ENCODE measurements at places on chromosomes 5 and 9. TPM values are rescaled to one million over a fixed set of nuclear protein-coding genes. Genes with fewer than 3 reads are reported as not detected.
A peak's percentile ranks its signal among the peaks of the same experiment; 100 is the strongest.

Gene FOXD4
- total RNA-seq: not detected

Gene PIP5KL1
- 2.6 TPM for total RNA-seq

GRCh38 chr9:91243029-91243428, 118.7 kb downstream of the AUH start:
- H3K27me3 ChIP-seq: no peaks in the 10 kb centered on the region
- H3K27ac ChIP-seq: no peak overlapping the region
- H3K36me3 ChIP-seq: no peaks in the 10 kb centered on the region
- H3K4me1 ChIP-seq: peaks cover 11% of the 10 kb centered on the region
- no peak for DNase-seq
- H3K4me3 ChIP-seq: no peak overlapping the region

Gene MAMDC2
- total RNA-seq: 0.09 TPM

Gene COMMD10
- total RNA-seq: 26.1 TPM

Gene FBP2
- total RNA-seq: not detected

Gene CCNI2
- 5.8 TPM for total RNA-seq

Gene SLC25A2
- total RNA-seq: not detected

DNA sequence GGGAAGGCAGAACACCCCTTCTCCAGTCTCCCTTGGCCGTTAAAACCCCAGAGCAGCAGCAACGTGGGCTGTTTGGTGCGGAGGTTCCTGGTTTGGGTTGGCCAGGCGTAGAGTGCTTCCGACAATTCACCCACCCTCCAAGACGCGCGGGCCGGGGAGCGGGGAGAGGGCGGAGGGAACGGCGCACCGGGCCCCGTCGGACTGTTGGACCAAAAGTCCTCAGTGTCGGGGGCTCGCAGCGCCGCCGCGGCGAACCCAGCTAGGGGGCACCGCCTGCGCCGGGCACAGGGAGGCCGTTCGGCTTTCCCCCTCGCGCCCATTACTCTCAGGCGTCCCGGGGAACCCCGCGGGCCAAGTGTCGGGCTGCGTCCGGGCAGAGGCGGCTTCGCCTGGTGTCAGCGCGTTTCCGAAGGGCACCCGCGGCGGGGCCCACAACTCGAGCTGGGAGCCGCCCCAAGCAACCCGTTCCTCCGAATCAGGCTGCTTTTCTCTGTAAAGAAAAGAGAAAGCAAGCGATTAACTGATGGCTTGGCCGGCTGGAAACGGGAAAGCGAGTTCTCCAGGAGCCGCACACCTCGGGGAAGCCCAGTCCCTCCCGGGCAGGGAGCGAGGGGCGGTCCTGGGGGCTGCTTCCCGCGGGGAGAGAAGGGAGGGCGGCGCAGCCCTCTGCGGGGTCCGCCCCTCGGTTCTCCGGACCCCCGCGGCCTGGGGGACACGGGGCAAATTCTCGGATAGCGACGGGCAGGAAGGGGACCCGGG, 145.5 kb downstream of the ERCC6L2 start:
- DNase-seq: peak; percentile 37
- H3K36me3 ChIP-seq: peaks cover 5% of the 10 kb centered on the region
- peaks cover 3% of the 10 kb centered on the region for H3K27me3 ChIP-seq
- H3K27ac ChIP-seq: peak overlapping the region; percentile 84
- H3K4me3 ChIP-seq: peak overlapping the region; percentile 81

Gene ZNF454
- not detected for total RNA-seq

Gene PTCH1
- 29.2 TPM for total RNA-seq

DNA sequence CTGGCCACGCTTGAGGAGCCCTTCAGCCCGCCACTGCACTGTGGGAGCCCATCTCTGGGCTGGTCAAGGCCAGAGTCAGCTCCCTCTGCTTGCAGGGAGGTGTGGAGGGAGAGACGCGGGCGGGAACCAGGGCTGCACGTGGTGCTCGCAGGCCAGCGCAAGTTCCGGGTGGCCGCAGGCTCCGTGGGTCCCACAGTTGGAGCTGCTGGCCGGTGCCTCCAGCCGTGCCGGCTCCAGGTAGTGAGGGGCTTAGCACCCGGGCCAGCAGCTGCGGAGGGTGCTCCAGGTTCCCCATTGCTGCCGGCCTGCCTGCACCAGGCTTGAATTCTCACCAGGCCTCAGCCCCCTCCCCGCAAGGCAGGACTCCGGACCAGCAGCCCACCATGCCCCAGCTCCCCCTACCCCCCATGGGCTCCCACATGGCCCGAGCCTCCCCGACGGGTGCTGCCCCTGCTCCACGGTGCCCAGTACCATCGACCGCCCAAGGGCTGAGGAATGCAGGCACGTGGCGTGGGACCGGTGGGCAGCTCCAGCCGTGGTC, 192.8 kb upstream of the IZUMO3 start:
- no peak overlapping the region for H3K27ac ChIP-seq
- H3K27me3 ChIP-seq: no peaks in the 10 kb centered on the region
- no peaks in the 10 kb centered on the region for H3K36me3 ChIP-seq
- no peak for DNase-seq

DNA sequence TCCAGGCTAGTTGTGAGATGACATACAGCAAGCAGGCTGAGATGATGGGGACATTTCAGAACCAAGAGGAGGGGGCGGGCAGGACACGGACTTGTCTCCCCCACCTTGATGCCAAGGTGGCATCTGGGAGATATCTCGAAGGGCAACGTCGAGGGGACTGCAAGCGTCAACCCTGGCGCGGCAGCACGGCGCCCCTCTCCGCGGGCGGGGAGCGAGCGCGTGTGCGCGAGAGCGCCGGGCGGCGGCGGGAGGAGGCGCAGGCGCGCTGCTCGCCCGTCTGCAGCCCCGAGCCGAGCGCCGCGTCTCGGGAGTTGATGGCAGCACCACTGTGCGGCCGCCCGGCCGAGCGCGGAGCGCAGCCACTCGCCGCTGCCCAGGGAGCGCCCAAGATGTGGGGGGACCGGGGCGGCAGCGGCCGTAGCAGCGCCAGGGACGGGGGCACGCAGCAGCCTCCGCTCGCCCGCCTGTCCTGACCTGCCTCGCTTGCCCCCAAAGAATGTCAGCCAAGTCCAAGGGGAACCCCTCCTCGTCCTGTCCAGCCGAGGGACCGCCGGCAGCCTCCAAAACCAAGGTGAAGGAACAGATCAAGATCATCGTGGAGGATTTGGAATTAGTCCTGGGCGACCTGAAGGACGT, at the start of gene PRR16:
TSS of gene PRR16 (plus strand) at position 310 of the 636 bp plus-strand sequence.
- H3K36me3 ChIP-seq: no peaks in the 10 kb centered on the region
- peaks cover 3% of the 10 kb centered on the region for H3K27me3 ChIP-seq
- peaks cover 10% of the 10 kb centered on the region for H3K4me1 ChIP-seq
- no peak for DNase-seq

Gene RICTOR
- total RNA-seq: 74.8 TPM

Gene TMEM8B
- total RNA-seq: 7.3 TPM

DNA sequence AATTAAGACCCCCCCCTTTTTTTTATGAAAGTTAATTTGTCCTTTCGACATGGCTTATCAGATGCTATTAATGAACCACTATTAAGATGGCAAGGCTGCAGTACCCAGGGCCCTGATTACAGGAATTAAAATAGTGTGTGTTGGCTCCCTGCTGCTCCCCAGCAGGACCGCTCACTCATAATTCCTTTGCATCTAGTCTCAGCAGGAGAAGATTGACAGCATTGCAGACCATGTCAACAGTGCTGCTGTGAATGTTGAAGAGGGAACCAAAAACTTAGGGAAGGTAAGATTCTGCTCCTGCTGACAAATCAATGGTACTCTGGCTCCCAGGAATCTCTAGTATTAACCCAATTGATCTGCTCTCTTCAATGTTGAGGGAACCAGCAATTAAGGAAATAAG, 61.0 kb downstream of the STX17 start:
- no peaks in the 10 kb centered on the region for H3K4me1 ChIP-seq
- no peaks in the 10 kb centered on the region for H3K27me3 ChIP-seq
- H3K4me3 ChIP-seq: no peak overlapping the region
- no peak overlapping the region for H3K27ac ChIP-seq
- no peaks in the 10 kb centered on the region for H3K36me3 ChIP-seq

GRCh38 chr9:137606005-137606621, 627 bp downstream of the ARRDC1 start:
- H3K27me3 ChIP-seq: no peaks in the 10 kb centered on the region
- DNase-seq: no peak
- H3K27ac ChIP-seq: no peak overlapping the region
- peaks cover 37% of the 10 kb centered on the region for H3K4me1 ChIP-seq
- peaks cover 4% of the 10 kb centered on the region for H3K36me3 ChIP-seq

DNA sequence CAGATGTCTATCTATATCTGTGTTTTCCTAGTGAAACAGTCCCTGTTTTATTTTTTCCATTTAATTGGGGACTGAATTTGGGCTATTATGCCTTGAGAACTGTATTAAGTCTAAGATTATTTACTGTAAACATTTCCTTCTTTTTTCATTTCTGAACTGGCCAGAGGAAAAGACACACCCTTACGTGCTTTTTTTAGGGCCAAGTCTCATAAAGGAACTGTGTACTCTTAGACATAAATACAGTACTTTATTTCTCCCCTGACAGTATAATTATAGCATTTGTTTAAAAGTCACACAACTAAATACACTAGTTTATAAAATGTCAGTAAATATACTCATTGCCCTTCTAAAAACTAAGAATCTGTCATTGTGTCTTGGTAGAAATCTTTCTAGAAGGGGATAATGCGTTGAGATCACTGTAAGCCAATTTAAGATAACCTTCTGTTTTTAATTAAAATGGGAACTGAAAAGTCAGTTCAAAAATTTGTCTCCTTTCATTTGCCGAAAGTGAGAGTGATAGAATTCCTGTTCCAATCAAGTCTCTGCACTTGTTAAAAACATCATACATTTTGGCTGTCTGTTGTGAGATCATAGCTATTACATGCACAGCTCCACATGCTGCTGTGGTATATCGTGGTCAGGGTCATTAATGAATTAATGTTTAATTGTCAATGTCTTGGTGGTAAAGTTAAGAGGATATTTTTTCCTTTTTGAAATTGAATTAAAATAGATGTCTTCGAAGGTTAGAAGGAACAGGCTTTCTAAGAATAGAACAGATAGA, 132.1 kb downstream of the FOCAD start:
- no peaks in the 10 kb centered on the region for H3K36me3 ChIP-seq
- H3K4me1 ChIP-seq: no peaks in the 10 kb centered on the region
- no peak for DNase-seq
- H3K27me3 ChIP-seq: no peaks in the 10 kb centered on the region
- no peak overlapping the region for H3K4me3 ChIP-seq

DNA sequence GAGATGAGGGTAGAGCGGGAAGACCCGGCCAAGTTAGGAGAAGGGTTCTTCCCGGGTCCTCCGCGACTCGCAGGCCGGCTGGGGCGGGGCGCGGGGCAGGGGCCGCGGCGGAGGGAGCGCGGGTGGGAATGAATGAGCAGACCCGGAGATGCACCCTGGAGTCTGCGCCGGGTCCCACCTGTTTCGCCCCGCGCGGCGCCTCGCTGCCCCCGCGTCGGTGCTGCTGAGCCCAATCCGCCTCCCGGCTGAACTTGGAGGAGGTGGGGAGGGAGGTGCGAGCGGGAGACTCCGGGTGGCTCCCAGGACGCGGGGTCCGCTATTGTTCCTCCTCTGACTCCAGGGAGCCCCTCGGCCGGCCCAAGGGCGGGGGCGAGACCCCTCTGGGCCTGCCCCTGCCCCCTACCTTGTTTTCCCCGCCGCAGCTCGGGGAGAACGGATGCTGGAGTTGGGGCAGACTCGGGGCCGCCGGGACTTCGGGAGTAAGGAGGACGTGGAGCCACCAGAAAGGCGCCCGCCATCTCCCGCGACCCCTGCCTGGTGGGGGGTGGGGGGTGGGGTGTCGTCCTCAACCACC, 659 bp downstream of the RAI14 start:
- peak overlapping the region; percentile 82 for H3K4me3 ChIP-seq
- no peak for DNase-seq
- H3K36me3 ChIP-seq: no peaks in the 10 kb centered on the region
- peaks cover 19% of the 10 kb centered on the region for H3K4me1 ChIP-seq
- no peak overlapping the region for H3K27ac ChIP-seq
- peaks cover 26% of the 10 kb centered on the region for H3K27me3 ChIP-seq

DNA sequence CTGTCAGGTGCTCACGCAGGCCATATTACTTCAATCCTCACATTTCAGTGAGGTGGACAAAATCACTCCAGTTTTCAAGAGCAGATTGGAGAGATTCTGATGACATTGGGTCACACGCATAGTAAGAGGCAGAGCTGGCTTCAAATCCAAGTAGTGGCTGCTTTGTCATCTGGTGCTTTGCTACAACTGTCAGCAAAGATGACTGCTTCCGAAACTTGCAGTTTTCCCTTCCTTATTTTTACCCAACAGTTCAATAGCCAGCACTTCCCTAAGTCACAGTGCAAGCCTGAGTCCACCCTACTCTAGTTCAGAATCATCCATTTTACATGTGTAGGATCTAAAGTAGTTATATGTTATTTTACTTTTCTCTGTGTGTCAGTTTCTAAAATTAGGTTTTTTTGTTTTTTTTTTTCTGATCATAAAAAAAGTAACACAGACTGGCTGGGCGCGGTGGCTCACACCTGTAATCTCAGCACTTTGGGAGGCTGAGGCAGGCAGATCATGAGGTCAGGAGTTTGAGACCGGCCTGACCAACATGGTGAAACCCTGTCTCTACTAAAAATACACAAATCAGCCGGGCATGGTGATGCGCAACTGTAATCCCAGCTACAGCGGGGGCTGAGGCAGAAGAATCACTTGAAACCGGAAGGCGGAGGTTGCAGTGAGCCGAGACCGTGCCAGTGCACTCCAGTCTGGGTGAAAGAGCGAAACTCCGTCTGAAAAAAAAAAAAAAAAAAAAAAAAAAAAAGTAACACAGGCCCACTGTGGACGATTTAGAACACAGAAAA, 49.6 kb downstream of the ANKDD1B start:
- DNase-seq: no peak
- H3K36me3 ChIP-seq: no peaks in the 10 kb centered on the region
- H3K4me1 ChIP-seq: no peaks in the 10 kb centered on the region

- DNase-seq: no peak
- no peaks in the 10 kb centered on the region for H3K36me3 ChIP-seq
- H3K4me1 ChIP-seq: no peaks in the 10 kb centered on the region
These were observed 21.1 kb downstream of the FAT2 start for GRCh38 chr5:151570058-151570457.

DNA sequence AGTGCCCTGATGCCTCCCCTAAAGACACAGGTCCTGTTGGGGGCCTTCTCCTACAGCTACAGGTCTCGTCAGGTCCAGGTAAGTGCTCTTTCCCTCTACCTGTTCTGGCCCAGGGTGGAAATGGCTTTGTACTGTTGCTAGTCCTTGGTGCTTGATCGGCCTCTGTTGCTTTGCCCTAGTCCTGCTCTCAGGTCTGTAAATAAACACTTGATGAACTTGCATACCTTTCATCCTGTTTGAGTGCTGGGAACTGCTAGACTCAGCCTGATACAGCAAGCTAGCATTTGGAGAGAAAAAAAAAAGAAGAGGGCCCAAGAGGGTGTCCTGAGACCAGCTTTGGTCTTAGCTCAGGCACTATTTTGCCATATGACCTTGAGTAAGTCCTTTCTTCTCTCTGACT, 21.8 kb upstream of the ZNF618 start:
- H3K27ac ChIP-seq: no peak overlapping the region
- H3K4me3 ChIP-seq: no peak overlapping the region
- H3K36me3 ChIP-seq: no peaks in the 10 kb centered on the region
- DNase-seq: no peak
- H3K4me1 ChIP-seq: no peaks in the 10 kb centered on the region

DNA sequence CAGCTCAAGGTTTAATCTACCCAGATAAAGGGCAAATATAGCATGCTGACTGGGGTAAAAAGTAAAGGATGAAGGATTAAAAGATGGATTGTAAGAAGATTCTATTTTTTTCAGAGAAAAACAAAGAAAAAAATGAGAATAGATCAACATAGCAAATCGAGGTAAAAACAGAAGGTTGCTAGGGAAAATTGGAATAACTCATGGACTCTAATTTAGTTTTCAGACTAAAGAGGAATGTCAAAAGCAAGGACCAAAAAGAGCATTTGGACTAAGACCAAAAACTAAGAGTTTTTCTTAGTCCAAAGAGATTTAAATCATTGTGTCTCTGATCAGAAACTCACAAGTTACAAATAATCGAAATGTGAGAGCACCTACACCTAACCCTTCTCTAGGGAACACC, 250.7 kb upstream of the PTPRD start:
- H3K27ac ChIP-seq: no peak overlapping the region
- DNase-seq: no peak
- no peaks in the 10 kb centered on the region for H3K36me3 ChIP-seq
- no peaks in the 10 kb centered on the region for H3K4me1 ChIP-seq
- no peaks in the 10 kb centered on the region for H3K27me3 ChIP-seq
- no peak overlapping the region for H3K4me3 ChIP-seq
